ENCODE measurements at places on chromosomes 5 and 9.

GRCh38 chr5:106172681-106173532, 1497.8 kb downstream of the EFNA5 start:
- DNase-seq, result no peak

GRCh38 chr5:89452081-89452480, 569.1 kb upstream of the MEF2C start:
- DNase-seq, result no peak

DNA sequence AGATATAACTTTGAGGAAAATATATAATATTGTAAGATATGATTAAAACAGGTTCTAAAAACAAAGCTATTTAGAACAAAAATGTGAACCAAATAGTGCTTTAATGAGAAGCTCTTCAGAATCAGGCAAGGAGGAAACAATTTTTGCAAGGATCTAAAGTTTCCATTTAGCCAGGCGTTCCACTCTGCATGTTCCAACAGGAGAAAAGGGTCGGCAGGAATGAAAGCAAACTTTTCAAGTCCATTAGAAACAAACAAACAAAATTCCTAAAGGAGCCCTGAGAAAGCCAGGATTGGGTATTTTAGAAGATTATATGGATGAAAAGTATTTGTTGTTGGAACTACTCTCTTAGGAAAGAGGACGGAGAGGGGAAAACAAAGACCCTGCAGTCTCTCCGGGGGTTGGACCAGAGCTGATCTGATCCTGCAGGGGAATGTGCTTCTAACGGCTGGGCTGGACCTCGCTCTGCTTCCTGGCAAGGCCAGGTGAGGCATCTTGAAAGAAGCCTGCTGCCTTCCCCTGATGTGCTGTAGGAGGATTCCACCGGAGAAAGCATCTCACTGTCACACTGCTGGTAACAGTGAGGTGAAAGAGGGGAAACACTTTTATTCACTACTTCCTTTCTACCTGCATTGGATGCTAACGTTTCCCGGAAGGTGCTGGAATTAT, 94.6 kb downstream of the PRRT1B start:
- DNase-seq, result no peak

DNA sequence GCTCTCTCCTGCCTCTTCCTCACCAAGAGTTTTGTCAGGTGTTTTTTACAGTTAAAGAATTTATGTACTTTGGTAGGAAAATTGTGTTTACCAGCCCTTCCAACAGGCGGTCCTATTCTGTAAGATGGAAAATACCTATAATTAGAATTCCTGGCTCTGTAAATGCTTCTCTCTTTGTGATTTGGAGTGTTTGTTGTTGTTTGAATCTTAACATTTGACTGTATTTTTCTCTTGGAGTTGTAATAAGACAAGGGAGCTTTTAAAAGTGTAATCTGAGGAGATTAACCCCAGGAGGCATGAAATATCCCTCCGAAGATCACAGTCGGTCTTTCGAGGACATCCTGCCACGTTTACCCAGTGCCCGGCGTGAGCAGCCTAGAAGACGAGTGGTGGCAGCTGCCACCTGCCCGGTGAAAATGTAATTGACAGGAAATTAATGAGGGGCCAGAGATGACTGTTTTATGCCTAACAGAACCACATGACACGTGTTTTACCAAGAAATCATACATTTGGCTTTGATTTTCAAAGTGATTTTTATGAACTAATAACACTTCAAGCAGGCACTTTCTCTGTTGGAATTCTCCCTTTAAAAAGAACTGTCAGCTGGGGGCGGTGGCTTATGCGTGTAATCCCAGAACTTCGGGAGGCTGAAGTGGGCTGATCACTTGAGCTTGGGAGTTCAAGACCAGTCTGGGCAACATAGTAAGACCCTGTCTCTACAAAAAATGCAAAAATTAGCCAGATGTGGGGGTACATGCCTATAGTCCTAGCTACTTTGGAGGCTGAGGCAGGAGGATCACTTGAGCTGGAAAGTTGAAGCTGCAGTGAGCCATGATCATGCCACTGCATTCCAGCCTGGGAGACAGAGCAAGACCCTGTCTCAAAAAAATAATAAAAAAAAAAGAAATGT, 20.0 kb downstream of the ANKRD33B start:
- no peak for DNase-seq

DNA sequence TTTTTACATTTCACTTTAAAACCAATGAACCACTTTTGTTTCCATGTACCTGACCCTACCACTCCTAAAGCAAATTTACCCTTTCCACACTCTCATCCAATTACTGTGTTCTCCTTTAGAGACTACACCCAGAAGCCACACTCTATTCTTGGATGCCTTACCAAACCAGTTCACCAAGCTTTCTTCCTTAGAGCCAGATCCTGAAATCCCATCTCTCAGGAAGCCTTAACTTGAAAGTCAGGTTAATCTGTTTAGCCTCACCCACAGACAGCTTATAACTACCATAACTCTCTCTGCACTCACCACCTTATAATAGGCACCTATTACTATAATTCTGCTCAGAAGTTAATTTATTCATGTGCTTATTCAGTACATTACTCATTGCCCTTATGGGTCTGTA, 4.3 kb downstream of the CSNK1A1 start:
- DNase-seq, result no peak
